ENCODE measurements at places on chromosomes 11 and 22.

DNA sequence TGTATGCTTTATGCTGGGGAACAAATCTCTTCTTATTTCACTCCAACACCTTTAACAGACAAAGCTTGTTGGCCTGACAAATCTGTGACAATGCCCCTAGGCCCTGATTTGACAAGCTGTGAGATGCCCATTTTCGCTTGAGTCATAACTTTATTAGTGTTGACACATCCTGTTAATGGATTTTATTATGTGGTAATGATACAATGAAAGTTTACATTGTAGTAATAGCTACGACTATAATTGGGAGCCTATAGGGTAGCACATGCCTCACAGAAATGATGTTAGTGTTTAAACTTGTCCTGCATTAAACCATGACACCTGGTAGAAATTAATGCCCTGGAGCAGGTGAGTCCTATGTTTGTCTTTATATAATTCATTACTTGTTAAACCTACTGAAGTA, 3.3 kb upstream of the MMP10 start:
- DNase-seq = no peak

- DNase-seq = peak; percentile 59
Measured at GRCh38 chr11:129117595-129118350, 74.4 kb downstream of the ARHGAP32 start.

- no peak for DNase-seq
Measured at GRCh38 chr11:86292912-86293616, 9.0 kb upstream of the HIKESHI start.

DNA sequence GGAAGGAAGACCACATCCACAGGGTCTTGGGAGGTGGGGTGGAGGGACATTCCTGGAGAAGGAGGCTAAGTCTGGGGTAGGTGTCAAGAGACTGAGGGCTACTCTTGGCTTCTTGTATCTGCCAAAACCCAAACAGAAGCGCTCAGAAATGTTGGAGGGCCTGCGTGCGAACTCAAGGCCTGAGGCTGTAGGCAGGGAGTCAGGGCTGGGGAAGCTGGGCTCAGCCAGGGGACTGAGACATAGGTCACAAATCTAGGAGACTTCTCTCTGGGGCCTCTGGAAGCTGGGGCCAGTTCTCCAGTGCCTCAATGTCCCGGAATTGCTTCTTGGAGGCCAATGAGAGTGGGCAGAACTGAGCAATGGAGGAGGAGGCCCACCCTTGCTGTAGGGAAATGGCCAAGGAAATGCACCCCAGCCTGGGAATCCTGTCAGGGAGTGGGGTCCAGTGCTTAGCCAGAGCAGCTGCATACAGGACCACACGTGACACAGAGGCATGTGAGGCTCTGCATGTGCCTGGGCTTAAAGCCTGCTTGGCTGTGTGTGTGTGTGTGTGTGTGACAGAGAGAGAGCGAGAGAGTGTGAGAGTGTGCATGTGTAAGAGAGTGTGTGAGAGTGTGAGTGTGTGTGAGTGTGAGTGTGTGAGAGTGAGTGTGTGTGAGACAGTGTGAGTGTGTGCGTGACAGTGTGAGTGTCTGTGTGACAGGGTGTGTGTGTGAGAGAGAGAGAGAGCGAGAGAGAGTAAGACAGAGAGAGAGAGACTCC, 141.3 kb downstream of the ST3GAL4 start:
- no peak for DNase-seq

DNA sequence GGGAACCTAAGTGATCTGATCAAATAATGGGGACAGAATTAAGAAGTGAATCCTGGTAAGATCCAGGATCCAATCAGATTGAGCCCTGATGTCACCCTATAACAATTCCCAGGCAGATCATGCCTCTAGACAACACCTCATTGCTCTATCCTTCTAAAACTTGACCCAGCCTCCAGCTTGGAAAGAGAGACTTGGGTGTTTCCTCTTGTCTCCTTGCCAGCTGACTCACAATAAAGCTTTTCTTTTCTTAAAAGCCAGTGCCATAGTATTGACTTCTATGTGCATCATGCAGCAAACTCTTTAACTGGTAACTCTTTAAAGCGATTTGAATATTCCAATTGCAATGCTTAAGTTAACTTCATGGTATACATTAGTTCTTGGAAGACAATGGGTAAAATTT, 109.6 kb upstream of the CHORDC1 start:
- no peak for DNase-seq

GRCh38 chr11:128399251-128400121, 187.9 kb downstream of the ETS1 start:
- DNase-seq = no peak

DNA sequence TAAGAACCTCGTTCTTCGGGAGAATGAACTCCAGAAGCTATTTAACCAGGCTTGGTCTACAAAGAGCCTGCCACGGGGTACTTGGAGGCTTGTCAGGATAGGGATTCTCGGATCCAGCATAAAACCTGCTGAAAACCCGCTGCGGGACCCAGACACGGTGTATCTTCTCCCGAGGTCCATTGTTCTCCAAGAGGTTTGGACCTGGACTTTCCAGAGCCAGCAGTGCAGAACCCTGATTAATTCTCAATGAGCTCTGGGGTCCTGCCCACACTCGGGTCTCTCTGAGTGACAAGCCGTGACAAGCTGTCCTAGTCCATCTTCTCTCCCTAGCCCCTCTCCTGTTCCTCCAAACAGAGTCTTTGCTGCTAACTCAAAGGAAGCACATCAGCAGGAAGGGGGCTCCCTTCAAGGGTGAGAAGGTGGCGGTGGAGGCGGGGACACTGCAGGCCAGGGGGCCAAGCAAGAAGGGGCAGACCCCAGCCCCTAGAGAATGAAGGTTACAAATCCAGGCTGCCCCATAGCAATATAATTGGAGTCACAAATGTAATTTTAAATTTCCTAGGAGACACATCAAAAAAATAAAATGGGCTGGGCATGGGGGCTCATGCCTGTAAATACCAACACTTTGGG, 12.2 kb downstream of the SHANK2 start:
- DNase-seq = no peak

GRCh38 chr11:43923406-43924111, 18.9 kb upstream of the C11orf96 start:
- no peak for DNase-seq

DNA sequence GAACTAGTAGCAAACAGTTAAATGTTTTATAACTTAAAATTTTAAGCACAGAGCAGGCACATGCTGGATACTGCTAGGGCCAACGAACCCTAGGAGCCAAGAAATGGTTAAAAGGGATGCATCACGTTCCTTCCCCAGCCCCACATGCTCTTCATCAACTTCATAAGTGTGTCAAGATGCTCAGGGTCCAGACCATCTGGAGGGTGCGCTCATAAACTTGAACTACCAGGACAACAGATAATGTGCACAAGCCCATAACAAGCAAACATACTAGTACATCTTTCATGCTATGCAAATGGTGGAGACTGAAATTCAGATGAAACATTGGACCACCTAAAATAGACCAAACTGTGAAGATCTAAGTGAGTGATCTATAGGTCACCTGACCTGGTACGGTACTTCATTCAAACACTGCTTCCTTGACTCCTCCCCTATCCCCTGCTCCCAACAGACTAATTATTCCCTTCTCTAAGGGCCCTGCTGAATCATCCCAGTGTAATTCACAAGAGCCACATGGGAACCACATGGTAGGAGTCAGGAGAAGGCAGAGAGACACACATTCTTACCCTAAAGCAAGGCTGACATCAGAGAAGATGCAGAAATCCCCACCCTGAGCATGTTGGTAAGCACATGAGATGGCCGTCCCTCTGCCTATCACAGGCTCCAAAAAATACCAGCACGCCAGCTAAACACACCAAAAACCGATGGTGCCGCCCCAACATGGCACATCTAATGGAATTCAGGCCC, 83.9 kb downstream of the ETS1 start:
- DNase-seq = no peak

GRCh38 chr11:88569342-88569741, 231.8 kb upstream of the CTSC start:
- DNase-seq = no peak

DNA sequence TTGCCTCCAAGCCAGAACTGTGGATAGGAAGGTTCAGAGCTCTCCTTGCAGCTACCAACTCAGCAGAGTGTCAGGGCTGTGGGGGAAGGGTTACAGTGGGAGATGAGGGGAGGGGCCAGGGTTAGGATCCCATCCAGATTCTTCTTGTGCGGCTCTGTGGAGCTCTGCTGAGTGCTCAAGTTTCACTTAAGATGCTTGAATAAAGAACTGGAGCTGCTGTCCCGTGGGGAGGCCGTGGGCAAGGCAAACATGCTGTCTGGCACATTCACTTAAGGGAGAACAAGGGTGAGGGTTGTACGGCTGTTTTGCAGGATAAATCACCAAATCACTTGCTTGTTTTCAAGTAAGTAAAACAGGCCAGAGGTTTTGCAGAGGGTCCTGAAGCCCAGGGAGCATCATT, 197.1 kb downstream of the FAM76B start:
- no peak for DNase-seq

DNA sequence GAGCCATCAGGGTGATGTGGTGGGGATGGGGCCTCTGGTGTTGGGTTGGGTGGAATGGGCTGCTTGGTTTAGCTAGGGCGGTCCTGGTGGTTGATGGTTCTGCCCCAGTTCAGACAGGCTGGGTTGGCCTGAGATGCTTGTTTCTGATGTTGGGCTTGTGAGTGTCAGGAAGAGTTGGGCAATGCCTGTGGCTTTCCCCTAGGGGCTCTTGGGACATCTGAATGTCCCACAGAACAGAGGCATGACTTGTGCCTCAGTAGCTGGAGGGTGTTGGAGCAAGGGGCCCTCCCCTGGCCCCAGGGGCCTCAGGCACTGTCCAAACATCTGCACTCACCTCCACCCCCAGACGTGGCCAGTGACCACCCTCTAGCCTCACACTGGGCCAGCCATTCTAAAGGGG, 14.0 kb upstream of the CTSD start:
- no peak for DNase-seq

- DNase-seq = no peak
Measured at GRCh38 chr11:124841201-124841600, 24.0 kb upstream of the ROBO3 start.

DNA sequence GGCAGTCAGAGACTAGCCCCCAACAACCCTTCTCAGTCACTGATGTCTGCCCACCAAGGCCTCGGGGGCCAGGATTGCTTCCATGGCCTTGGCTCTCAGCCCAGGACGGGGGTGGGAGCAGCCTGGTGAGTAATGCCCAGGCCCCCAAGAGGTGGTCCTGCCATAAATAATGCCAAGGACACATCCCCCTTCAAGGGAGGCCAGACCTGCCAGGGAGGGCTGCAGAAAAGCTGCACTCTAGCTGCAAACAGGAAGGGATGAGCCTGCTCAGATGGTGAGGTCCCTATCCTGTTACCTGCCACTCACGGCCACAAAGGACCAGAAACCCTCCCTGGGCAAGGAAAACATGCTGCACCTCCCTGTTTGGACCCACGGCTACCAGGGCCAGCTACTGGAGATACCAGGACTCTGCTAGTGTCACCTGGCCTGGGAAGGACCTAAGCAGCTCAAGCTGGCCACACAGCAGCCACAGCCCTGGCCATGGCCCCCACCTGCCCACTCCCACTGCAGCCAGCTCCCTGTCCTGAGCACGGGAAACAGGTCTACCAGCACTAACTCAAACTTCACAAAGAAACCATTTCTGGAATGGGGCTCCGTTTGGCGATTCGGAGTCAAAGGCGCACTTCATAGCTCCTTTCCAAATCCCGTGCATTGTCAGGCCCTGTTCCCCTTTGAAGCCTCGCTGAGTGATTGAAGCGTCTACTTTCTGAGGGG, 12.1 kb downstream of the GNB1L start:
- DNase-seq = no peak

DNA sequence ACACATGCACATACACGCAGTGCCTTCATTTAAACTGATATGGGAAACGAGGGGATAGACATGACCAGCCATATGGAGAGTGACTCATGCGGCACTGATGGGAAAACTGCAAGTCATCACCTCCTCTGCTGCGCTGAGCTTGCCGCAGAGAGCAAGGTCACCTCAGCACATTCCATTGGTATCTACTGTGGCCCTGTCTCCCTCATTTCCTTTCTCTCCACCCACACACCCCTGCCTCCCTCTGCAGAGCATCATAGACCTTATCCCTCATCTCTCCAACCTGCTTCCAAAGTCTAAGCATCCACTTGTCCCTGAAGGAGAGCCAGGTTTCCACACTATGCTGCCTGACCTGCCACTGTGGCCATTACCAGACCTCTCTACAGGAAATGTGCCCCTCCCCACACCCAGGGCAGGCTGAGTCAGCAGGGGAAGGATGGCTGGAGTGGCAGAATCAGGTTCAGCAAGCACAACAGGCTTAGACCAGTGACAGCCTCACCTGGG, 116.9 kb upstream of the SNX19 start:
- DNase-seq = no peak

DNA sequence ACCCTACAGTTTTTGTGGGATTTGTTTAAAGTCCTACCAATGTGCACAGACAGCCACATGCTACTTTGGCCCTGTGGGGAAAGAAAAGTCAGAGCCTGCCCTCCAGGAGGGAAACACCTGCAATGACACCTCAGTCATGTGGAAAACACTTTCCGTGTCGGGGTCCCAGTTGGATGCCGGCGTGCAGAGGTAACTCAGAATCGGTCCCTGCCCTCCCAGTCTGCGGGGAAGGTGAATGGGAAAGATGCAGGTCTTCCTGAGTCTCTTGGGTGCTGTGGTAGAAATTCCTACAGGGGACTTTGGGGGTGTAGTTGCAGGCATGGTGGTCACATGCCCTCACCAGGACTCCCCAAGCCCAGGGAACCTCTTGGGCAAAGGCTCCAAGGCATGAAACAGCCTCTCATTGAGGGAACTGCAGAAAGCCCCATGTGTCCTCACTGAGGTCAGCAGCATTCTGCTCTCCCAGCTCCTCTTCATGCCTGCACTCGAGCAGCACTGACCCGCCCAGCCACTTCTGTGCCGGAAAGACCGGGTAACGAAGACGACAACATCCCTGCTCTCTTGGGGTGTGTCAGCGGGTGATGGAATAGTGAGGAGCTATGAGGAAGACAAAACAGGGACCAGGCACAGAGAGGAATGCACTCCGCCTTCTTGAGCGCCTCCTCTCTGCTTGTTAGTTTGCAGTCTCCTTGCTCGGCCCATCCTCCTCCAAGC, 4.7 kb downstream of the RIBC2 start:
- DNase-seq = no peak

GRCh38 chr11:45670386-45671135, 5.1 kb upstream of the CHST1 start:
- no peak for DNase-seq

GRCh38 chr11:1139441-1140083, 18.2 kb upstream of the MUC5AC start:
- DNase-seq = no peak

GRCh38 chr11:1719781-1720180, 22.8 kb downstream of the KRTAP5-6 start:
- no peak for DNase-seq

GRCh38 chr11:76465701-76466100, 20.9 kb downstream of the EMSY start:
- no peak for DNase-seq

- DNase-seq = no peak
Measured at GRCh38 chr22:45996241-45997076, 19.5 kb upstream of the WNT7B start.

DNA sequence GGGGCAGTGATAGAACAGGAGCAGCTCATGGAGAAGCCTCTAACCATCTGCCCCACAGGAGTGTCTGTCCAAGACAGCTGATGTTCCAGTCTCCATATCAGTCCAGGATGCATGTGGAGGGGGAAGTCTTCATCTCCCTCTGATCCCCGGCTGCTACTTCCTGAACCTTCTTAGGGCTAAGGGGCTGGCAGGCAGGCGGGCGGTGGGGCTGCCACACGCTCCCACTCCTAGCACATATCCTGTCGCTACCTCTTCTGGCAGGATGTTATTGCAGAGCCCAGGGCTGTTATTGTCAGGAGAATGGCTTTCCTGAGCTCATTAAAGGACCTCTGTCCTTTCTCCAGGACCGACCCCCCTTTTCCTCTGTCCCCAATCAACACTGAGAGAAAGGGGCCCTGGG, 25.4 kb downstream of the LRRC55 start:
- no peak for DNase-seq

- no peak for DNase-seq
Measured at GRCh38 chr11:69531071-69531716, 49.7 kb downstream of the LINC01488 start.
